ENCODE measurements at places on chromosomes 11 and 22.

GRCh38 chr22:35556666-35557065 lies 16.0 kb downstream of the RASD2 start:
- DNase-seq: no peak

GRCh38 chr11:116406042-116406441 lies 366.7 kb downstream of the BUD13 start:
- DNase-seq: no peak

- DNase-seq: no peak
These were observed 24.1 kb upstream of the FAM181B start for GRCh38 chr11:82757660-82758357.

DNA sequence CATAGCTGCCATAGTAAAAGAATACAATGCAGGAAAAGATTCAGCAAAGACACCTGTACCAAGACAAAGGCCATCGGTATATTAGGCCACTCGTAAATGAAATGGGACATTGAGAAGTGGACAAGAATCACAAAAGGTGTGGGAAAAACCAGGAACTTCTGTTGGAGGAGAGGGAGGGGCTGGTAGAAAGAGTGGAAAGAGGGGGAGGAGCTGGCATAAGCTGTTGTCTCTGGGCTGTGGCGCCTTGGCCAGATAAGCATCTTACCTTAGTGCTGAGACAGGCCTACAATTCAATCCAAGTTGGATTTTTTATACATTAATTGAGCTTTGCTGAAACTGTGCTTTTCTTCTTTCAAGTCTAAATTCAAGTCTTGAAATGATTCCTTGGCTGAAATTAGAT lies 37.1 kb downstream of the ZNF202 start:
- no peak for DNase-seq

DNA sequence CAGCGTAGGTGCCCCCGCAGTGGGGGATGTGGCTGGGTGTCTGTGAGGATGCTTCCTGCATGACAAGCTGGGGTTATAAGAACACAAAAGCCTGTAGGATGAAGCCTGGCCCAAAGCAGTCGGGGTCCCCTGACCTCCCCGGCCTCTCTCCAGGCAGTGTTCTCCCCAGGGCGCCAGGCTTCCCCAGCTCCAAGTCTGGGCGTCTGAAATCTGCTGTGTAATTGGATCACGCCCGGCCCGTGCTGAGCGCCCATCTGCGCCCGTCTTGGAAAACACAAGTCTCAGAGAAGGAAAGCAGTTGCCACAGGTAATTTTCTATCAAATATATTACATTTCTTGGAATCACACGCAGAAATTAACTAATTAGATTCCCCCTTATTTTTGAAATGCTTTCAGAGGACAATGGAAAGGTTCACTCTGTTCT lies 233.3 kb downstream of the CTTN start:
- DNase-seq: no peak

GRCh38 chr11:24944891-24945290 lies 448.0 kb downstream of the LUZP2 start:
- DNase-seq: no peak

GRCh38 chr11:117313828-117314768 lies 2.0 kb downstream of the BACE1 start:
- no peak for DNase-seq

DNA sequence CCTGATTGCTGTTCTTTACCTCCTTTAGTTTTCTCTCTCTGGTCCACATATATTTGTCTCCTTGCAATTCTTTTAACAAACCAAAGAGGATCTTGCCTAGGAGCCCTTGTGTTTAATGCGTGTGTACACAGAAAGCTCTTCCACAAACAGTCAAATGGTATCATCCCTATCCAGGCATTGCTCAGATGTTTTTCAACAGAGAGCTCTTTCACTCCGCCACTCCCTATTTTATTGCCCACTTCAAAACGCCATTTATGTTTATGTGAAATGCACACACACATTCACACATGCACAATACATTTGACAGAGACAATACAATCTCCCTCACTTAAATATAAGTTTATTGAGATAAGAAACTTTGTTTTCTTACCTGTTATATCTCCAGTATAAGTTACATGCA lies 4.7 kb downstream of the OR5AP2 start:
- no peak for DNase-seq

Data from effector CD4-positive, alpha-beta T cell (primary cell).